ENCODE measurements at places on chromosomes 12 and 14. TPM values are rescaled to one million over a fixed set of nuclear protein-coding genes. Genes with fewer than 3 reads are reported as not detected.
A peak's percentile ranks its signal among the peaks of the same experiment; 100 is the strongest.

DNA sequence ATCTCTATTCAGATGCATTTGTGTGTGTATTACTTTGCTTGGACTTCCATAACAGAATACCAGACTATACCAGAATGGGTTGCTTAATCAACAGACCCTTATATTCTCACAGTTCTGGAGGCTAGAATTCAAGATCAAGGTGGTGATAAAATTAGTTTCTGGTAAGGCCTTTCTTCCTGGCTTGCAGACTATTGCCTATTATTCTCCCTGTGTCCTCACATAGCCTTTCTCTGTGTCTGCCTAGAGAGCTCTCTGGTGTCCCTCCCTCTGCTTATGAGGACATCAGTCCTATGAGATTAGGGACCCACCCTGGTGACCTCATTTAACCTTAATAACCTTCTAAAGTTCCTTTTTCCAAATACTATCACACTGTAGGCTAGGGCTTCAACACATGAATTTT is 106.0 kb downstream of the FAR2 start:
- no peaks in the 10 kb centered on the region for H3K27me3 ChIP-seq
- H3K36me3 ChIP-seq, result peaks cover 5% of the 10 kb centered on the region
- no peak for DNase-seq
- no peak overlapping the region for H3K4me3 ChIP-seq
- peaks cover 5% of the 10 kb centered on the region for H3K4me1 ChIP-seq

DNA sequence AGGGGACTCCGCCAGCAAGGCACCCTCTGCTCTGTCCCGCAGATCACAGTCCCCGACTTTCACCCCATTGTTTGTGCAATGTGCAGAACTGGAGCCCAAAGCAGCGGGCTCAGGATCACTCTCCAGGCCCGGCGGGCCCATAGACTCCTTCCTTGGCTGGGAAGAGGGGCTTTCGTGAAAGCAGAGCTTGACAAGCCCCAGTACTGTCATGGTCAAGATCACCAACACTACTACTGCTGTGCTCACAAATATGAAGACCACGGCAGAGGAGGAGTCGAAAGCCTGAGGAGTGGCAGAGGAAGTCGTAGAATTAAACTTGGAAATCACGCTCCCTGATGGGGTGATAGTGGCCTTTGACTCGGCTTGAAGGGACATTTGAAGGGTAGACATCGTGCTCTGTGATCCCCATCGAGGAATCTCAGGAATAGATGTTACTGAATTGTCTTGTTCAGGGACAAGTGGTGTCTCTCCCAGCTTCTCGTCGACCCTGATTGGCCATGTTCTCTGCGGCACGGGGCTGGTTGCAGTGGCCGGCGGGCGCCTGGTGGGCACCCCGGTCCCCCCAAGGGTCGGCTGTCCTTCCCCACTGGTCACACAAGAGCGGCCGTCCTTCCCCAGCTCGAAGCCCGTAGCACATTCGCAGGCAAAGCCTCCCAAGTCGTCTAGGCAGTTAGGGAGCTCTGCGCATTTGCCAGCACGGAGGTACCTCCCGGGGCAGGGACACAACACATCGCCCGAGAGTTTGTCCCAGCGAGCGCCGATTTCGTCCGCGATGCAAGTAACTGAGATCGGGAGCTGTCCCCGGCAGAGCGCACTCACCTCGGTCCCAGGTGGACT is 1.1 kb downstream of the CLEC14A start:
- no peaks in the 10 kb centered on the region for H3K36me3 ChIP-seq
- H3K27ac ChIP-seq, result no peak overlapping the region
- H3K27me3 ChIP-seq, result peaks cover 56% of the 10 kb centered on the region
- H3K4me1 ChIP-seq, result peaks cover 10% of the 10 kb centered on the region

DNA sequence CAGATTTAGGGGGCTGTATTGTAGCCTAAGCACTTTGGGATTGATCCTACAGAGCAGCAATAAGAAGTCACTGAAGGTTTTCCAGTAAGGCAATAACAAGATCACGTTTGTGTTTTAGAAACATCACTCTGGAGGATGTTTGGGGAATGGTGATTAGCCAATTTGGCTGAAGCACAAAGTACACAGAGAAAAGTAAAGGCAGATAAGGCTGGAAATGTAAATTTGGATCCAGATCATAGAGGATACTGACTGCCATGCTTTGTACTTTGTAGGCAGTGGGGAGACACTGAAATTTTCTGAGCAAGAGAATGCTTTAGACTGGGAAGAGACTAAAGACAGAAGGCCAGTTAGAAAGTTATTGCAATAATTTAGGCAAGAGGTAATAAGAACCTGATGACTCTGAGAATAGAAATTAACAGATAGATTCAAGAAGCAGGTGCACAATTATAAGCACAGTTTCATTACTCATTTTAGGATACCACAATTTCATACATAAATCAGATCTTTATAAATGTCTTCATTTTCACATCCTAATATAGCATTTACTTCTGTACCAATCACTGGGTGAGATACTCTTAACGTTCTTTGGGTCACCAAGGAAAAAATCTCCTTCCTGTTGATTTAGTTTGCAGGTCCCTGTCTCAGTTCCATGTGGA is 314.5 kb upstream of the GARIN6 start:
- no peak overlapping the region for H3K27ac ChIP-seq
- H3K4me1 ChIP-seq, result no peaks in the 10 kb centered on the region
- H3K36me3 ChIP-seq, result no peaks in the 10 kb centered on the region
- DNase-seq, result no peak
- no peak overlapping the region for H3K4me3 ChIP-seq
- no peaks in the 10 kb centered on the region for H3K27me3 ChIP-seq

GRCh38 chr12:129127211-129127610 is 273.9 kb downstream of the GLT1D1 start:
- H3K36me3 ChIP-seq, result no peaks in the 10 kb centered on the region
- no peaks in the 10 kb centered on the region for H3K27me3 ChIP-seq
- DNase-seq, result no peak
- no peaks in the 10 kb centered on the region for H3K4me1 ChIP-seq

The FAM90A1 gene
- total RNA-seq, result 0.41 TPM

The GZMB gene
- total RNA-seq, result 1,271 TPM

The RPGRIP1 gene
- total RNA-seq, result 0.22 TPM

The WNT1 gene
- total RNA-seq, result not detected

The VIPAS39 gene
- total RNA-seq, result 15.6 TPM

GRCh38 chr14:103031956-103032355 is 25.4 kb downstream of the CDC42BPB start:
- H3K36me3 ChIP-seq, result no peaks in the 10 kb centered on the region
- H3K27me3 ChIP-seq, result no peaks in the 10 kb centered on the region
- H3K4me1 ChIP-seq, result no peaks in the 10 kb centered on the region
- DNase-seq, result no peak

- peaks cover 76% of the 10 kb centered on the region for H3K27me3 ChIP-seq
- H3K4me1 ChIP-seq, result peaks cover 42% of the 10 kb centered on the region
- DNase-seq, result peak; percentile 35
- H3K27ac ChIP-seq, result peak overlapping the region; percentile 22
- H3K36me3 ChIP-seq, result no peaks in the 10 kb centered on the region
These were observed 3.0 kb downstream of the WNT1 start for GRCh38 chr12:48980953-48981756.

GRCh38 chr12:49868952-49869815 is 26.3 kb upstream of the BCDIN3D start:
- H3K27me3 ChIP-seq, result no peaks in the 10 kb centered on the region
- no peak for DNase-seq
- H3K4me1 ChIP-seq, result no peaks in the 10 kb centered on the region
- no peaks in the 10 kb centered on the region for H3K36me3 ChIP-seq
- no peak overlapping the region for H3K4me3 ChIP-seq

DNA sequence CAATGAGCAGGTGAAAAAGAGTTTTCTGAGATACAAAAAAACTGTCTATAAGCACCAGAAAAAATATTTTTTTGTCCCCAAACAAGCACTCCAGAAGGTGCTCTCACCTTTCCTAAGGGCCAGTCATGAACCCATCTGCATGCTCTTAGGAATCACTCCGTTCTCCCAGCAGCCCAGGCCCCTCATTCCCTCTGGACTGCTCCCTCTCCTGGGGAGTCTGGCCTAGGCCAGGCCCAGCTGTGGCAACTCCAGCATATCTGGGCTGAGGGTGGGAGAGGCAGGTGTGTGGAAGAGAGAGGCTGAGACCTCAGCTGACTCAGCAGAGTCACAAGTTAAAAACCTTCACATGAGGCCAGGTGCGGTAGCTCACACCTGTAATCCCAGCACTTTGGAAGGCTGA is 54.6 kb downstream of the TRAFD1 start:
- H3K27ac ChIP-seq, result no peak overlapping the region
- no peak overlapping the region for H3K4me3 ChIP-seq
- no peaks in the 10 kb centered on the region for H3K27me3 ChIP-seq
- peaks cover 11% of the 10 kb centered on the region for H3K36me3 ChIP-seq
- peaks cover 20% of the 10 kb centered on the region for H3K4me1 ChIP-seq

GRCh38 chr14:84129941-84130340 is 1400.0 kb upstream of the FLRT2 start:
- no peak overlapping the region for H3K27ac ChIP-seq
- no peaks in the 10 kb centered on the region for H3K27me3 ChIP-seq
- DNase-seq, result no peak
- no peak overlapping the region for H3K4me3 ChIP-seq
- H3K36me3 ChIP-seq, result no peaks in the 10 kb centered on the region
- H3K4me1 ChIP-seq, result no peaks in the 10 kb centered on the region

DNA sequence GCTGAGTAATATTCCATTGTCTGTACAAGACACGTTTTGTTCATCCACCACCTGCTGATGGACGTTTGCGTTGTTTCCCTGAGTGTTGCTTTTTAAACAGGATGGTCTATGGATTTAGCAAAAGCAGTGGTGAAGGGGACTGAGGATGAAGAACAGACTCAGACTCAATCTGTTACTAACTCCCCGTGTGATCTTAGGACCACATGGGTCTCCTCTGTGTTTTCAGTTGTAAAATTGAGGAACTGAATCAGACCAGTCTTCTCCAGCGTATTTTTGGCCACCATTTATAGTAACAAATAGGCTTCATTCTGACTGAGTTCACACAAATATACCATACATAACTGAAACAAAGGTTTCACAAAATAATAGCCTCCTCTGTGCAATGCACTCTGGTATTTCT is 85.6 kb downstream of the FOXN3 start:
- H3K4me3 ChIP-seq, result no peak overlapping the region
- H3K36me3 ChIP-seq, result peaks cover 35% of the 10 kb centered on the region
- no peak for DNase-seq
- no peaks in the 10 kb centered on the region for H3K27me3 ChIP-seq
- no peak overlapping the region for H3K27ac ChIP-seq
- peaks cover 32% of the 10 kb centered on the region for H3K4me1 ChIP-seq

- H3K36me3 ChIP-seq, result no peaks in the 10 kb centered on the region
- H3K4me3 ChIP-seq, result no peak overlapping the region
- no peak overlapping the region for H3K27ac ChIP-seq
- DNase-seq, result no peak
These were observed 1537.1 kb upstream of the FLRT2 start for GRCh38 chr14:83992857-83993256.

The FANCM gene
- total RNA-seq, result 11.4 TPM

The OVCH1 gene
- total RNA-seq, result not detected

GRCh38 chr12:44972746-44973421 is 78.0 kb downstream of the DBX2 start:
- no peaks in the 10 kb centered on the region for H3K36me3 ChIP-seq
- peaks cover 5% of the 10 kb centered on the region for H3K4me1 ChIP-seq
- DNase-seq, result peak; percentile 3
- no peak overlapping the region for H3K4me3 ChIP-seq
- H3K27me3 ChIP-seq, result no peaks in the 10 kb centered on the region
- H3K27ac ChIP-seq, result no peak overlapping the region

GRCh38 chr12:95995238-95996031 is 709 bp downstream of the HAL start:
- H3K4me3 ChIP-seq, result no peak overlapping the region
- no peak overlapping the region for H3K27ac ChIP-seq
- H3K36me3 ChIP-seq, result peaks cover 2% of the 10 kb centered on the region
- no peak for DNase-seq

DNA sequence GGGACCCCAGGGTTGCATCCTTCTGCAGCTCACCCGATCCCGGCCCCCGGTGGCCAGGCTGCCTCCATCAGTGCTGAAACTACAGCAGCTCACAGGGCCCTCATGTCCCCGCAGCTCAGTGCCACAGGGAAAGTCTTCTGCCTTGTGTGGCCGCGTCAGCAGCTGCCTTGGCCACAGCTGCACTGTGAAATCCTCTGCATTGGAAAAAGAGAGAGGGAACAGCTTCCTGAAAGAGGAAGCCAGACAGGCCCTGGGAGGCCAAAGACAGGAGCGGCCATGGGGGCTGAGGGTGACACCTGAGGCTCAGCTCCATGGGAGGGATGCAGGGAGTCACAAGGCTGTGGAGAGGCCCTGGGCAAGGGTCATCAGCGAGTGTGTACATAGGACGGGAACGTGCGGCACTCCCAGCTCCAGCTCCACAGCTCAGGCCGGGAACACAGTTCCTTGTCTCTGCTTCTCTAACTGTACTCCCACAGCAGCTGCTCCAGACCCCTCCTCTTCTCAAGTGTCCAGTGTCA is 32.7 kb downstream of the PARP2 start:
- no peaks in the 10 kb centered on the region for H3K4me1 ChIP-seq
- peaks cover 7% of the 10 kb centered on the region for H3K36me3 ChIP-seq
- no peak overlapping the region for H3K27ac ChIP-seq
- no peak for DNase-seq
- no peaks in the 10 kb centered on the region for H3K27me3 ChIP-seq

DNA sequence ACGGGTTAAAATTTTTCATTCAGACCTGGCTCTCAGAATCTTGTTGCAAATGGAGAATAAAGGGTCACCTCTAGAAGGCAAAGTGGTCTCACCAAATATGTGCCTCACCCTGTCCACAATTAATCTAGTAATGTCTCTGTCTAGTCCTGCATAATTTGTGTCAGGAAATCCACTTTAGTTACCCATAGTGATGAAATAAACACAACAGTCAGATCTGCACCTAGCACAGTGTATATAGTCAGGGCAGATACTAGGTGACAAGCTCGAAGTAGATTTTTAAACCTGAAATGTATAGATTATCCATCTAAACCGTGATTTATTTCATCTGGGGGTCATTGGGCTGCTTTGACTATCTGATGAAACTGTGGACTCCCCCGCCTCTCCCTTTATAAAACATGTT is 15.9 kb upstream of the FLVCR2 start:
- peak overlapping the region; percentile 84 for H3K27ac ChIP-seq
- H3K4me1 ChIP-seq, result peaks cover 58% of the 10 kb centered on the region
- H3K27me3 ChIP-seq, result no peaks in the 10 kb centered on the region
- no peak for DNase-seq
- H3K36me3 ChIP-seq, result peaks cover 5% of the 10 kb centered on the region

The KRT81 gene
- total RNA-seq, result not detected

DNA sequence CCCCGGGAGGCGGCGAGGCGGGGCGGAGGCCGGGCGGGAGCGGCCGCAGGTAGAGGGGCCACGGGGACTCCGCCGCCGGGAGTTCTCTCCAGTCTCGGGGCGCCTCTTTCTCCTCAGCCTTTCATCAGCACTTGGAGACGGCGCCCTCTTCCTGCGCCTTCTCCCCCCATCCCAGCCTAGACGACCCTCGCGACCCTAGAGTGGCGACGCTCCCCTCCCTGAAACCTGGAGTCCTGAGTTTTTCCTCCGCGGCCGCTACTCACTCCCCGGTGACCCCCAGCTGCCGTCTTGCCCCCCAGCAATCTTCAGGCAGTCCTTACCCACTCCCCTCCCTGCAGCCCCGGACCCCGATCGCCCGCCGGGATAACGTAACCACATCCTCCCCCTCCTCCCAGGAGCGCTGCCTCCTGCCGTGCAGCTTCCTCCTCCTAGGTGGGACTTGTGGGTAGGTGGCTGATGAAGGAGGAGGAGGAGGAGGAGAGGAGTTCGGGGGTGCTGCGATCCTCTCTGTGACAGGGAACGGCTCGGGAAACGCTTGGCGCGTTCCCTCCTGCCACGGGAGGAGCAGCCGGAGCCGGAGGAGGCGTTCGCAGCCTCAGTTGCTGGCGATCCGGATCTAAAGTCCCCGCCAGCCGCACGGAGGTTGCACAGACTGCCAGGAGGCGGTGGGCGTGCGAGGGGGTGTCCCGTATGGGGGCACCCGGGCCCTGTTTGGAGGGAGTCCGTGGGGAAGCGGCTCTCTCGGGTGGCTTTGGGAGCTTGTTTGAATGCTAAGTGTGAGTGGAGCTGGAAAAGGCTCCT is 891 bp downstream of the PLEKHA5 start:
- H3K27ac ChIP-seq, result no peak overlapping the region
- H3K36me3 ChIP-seq, result peaks cover 3% of the 10 kb centered on the region
- peaks cover 53% of the 10 kb centered on the region for H3K27me3 ChIP-seq

All from activated naive CD8-positive, alpha-beta T cell treated with anti-CD3 and anti-CD28 coated beads for 36 hours (primary cell).